ENCODE measurements at places on chromosomes 16 and 17. TPM values are rescaled to one million over a fixed set of nuclear protein-coding genes. Genes with fewer than 3 reads are reported as not detected.

GRCh38 chr17:5530265-5531084 is 44.1 kb downstream of the MIS12 start:
- DNase-seq, result no peak

DNA sequence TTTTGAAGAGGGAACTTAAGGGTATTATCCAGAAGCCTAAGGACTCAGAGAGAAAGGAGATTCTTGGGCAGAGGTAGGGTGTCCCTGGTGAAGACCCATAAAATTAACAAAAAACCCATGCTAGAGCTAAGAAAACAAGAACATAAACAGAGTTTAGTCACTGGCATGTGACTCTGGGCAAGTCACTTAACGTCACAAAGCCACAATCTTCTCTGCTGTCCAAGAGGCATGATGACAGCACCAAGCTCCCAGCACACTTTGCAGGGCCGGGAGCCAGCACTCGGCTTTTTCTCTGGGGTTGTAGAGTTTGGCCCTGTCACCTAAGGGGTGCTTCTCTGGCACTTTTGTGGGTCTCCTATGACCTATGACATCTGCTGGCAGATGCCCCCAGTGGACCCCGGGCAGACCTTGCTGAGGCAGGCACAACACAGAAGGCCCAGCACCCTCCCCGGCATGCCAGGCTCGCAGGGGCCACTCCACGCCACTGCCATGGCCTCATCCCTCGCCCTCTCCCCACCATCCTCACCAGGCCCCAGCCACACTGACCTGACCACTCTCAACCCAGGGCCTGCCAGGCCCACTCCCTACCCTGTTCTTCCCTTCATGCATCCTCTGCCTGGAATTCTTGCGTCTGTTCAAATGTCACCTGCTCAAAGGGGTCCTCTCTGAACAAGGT is 69.8 kb downstream of the DYNLRB2 start:
- no peak for DNase-seq

DNA sequence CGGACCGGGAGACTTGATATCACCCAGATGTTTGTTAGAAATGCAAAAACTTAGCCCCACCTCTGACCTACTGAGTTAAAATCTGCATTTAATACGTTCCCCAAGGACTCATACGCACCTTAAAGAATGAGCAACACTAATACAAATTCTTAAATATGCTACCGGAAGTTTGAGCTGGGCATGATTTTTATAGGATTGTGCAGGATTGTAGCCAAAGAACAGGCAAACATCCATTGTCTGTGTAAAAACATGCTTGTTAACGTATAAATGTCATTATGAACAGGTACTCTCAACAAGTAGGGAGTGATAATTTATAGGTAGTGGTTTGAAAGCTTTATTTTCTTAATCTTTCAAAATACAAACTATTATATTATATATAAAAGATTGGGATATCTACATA is 22.3 kb upstream of the COX10 start:
- no peak for DNase-seq

DNA sequence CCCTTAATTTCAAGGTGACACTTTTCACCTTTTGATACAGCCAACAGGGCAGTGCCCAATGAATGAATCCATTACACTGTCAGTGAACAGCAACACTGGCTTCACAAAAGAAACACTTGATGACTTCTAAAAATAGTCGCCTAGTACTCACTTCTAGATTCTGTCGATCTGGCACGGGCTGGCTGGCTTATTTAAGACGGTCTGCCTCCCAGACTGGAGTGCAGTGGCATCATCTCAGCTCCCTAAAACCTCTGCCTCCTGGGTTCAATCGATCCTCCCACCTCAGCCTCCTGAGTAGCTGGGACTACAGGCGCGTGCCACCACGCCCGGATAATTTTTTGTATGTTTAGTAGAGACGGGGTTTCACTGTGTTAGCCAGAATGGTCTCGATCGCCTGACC is 1.9 kb downstream of the NDUFAB1 start:
- no peak for DNase-seq

DNA sequence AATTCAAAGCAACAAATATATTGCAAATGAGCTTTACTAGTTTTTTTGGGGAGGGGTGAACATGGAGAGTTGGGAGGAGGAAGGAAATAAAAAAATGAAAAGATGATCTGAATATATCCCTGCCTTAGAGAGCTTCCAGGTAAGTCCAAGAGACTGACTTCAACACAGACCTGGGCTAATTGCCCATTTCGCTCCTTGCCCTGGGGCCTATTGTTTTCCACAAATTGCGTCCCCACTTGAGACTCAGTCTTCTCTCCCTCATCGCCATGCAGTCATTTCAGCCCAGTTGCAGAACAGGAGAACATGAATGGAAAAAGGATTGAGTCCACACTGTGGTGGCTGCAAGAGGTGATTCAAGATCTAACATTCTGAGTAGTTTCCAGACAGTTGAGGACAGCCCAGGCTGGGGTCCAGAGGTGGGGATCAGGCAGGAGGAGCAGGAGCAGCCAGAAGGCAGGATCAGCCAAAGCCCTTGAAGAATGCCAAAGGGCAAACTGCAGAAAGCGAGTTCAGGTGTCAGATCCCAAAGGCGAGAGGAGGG is 21.6 kb upstream of the TOB1 start:
- DNase-seq, result no peak

GRCh38 chr16:66264311-66265047 is 102.0 kb upstream of the CDH5 start:
- DNase-seq, result no peak

GRCh38 chr17:62573480-62574117 is 53.9 kb upstream of the MRC2 start:
- DNase-seq, result no peak

GRCh38 chr17:82155606-82156005 is 57.0 kb downstream of the CCDC57 start:
- no peak for DNase-seq

- DNase-seq, result no peak
These were observed 799.0 kb downstream of the KCNJ2 start for GRCh38 chr17:70968302-70968701.

DNA sequence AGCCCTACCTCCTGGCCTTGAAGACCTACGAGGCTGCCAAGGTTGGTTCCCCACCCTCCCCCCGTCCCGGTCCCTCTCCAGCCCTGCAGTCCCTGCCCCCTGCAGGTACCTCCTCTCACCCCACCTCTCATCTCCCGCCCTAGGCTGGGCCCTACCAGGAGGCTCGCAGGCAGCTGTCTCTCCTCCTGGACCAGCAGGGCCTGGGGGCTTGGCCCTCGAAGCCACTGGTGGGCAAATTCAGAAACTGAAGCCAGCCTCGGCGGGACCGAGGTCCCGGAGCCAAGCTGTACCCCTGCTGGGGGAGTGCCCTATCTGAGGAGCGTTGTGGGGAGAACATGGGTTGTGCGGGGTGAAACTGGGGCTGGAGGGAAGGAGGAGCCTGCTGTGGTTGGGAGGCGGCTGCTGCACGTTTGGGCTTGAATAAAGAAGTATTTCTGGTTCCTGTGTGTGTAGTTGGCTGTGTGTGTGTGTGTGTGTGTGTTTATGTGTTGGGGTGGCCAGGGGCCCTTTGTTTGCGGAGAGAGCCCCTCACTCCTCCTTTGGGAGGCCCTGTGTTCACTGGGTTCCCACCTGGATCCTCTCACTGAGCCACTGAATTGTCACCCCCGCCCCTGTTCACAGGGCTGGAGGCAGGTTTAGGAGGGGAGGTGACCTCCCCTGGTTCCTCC is 5.9 kb downstream of the ADAD2 start:
- no peak for DNase-seq

DNA sequence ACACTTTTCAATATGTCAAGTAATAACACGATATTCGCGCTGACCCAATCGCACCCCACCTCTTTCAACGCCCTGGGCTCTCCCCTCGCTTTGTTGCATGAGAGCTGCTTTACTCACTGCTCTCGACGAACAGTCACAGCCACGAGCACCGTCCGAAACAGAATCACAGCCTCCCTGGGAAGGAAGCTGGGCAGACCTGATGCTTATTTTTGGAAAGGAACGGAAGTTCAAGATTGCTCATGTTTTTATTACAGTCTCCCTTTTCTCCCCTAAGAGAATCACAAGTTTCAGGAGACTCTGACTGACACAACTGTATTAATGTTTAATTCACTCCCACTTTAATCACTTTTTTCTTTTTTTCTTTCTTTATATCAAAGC is 67.8 kb downstream of the ANKRD11 start:
- DNase-seq, result peak; percentile 57

Gene KRTAP4-5
- not detected for total RNA-seq

All from muscle of leg (tissue), 16 donors.